Placental epithelial cell (primary cell): ENCODE measurements at places on chromosomes 6 and 20. TPM values are rescaled to one million over a fixed set of nuclear protein-coding genes. Genes with fewer than 3 reads are reported as not detected.

The CDK5RAP1 gene
- total RNA-seq = 13.7 and 15.8 TPM in 2 replicates

The SLC22A2 gene
- total RNA-seq = 0.11 and 0.39 TPM in 2 replicates

The ZNF165 gene
- 1.6 and 2.2 TPM in 2 replicates for total RNA-seq

The TAAR9 gene
- not detected in 2 replicates for total RNA-seq

The NMBR gene
- total RNA-seq = 0.11 TPM in 1 of 2 replicates, not detected in the other

The GPR63 gene
- 2.1 and 2.7 TPM in 2 replicates for total RNA-seq
